ENCODE measurements at places on chromosomes 6 and 20. TPM values are rescaled to one million over a fixed set of nuclear protein-coding genes. Genes with fewer than 3 reads are reported as not detected.

DNA sequence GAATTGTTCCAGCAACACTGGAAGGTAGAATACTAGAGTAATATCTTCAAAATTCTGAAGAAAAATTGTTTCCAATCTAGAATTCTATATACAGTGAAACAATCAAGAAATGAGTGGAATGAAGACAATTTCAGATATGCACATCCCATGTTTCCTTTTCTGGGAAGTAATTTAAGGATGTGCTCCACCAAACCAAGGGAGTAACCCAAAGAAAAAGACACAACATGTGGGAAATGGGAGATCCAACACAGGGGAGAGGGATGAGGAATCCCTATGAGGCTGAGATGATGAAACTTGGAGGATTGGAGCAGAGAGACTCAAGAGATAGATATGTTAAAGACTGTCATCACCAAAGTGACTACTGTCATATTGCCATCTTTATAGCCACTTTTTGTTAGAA is 9.8 kb upstream of the RNF24 start:
- no peak for DNase-seq

The C20orf204 gene
- 0.41 TPM for total RNA-seq

DNA sequence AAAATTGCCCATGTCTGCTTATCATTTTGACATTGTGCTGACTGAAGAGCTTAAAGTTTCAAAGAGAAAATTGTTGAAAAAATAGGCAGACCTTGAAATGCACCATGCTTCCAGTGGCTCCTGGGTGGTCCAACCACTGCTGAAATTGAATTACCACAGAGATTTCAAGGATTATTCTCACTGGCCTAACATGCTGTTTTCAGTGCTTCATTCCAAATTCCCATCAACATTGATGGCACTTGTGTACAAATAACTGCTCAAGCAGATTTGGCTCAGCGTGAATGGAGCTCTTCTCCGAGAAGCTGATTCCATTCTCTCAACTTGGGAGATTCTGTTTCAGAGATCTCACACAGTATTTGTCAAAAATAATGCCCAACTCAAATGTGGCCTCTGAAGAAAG is 75.5 kb downstream of the LAMA4 start:
- no peak for DNase-seq

- no peak for DNase-seq
Measured at GRCh38 chr6:85412911-85413430, 36.9 kb upstream of the NT5E start.

The CST2 gene
- not detected for total RNA-seq

The PPDPF gene
- total RNA-seq = 130 TPM

The CFB gene
- total RNA-seq = 3.5 TPM

DNA sequence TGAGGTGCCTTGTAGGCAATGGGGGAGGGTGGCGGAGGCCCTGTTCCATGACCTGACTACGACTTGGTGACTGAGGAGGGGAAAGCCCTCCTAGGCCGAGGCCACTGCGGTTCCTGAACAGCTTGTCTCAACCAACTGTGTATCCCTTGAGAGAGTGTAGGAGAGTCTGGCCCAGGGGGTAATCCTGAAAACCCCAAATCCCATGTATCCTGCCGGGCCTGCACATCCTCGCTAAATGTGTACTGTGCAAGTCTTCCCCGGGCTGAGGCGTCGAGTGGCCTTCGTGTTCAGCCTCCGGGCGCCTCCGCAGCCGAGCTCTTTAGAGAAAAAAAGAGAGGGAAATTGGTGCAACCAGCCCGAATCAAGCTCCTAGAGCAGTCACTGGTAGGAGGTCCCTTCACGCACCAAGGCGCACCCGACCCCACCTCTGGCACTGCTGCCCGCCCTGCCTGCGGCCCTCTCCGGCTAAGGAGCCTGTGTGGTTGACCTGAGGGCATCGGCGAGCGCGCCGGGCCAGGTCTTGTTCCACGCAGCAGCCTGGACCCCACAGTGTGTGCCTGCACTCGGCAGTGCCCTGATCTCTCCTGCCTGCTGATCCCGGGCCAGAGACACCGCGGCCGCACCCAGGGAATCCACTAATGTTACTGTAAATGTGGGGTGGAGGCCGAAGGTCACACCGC is 7.3 kb downstream of the SIM1 start:
- DNase-seq = no peak

GRCh38 chr6:35359744-35360348 is 17.5 kb downstream of the PPARD start:
- DNase-seq = no peak

The PXDC1 gene
- total RNA-seq = 9.8 TPM

DNA sequence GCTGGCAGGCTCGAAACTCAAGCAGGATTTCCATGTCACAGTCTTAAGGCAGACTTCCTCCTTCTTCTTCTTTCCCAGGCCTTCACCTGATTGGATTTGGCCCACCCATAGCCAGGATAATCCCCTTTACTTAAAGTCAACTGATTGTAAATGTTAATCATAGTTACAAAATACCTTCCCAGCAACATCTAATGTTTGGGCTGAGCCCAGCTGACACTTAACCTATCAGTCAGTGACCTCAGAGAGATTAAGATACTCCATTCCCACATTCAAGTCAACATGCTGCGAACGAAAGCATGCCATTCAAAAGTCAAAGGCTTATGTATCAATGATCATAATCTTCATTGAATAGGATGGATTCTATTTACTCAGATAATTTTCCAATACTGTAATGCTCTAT is 16.0 kb downstream of the MAP7 start:
- DNase-seq = no peak

The DCBLD1 gene
- total RNA-seq = 4.0 TPM

- DNase-seq = peak; percentile 61
Measured at GRCh38 chr20:5000263-5001173, 792 bp downstream of the SLC23A2 start.

The RNF114 gene
- total RNA-seq = 72.1 TPM

The GFRAL gene
- total RNA-seq = not detected

DNA sequence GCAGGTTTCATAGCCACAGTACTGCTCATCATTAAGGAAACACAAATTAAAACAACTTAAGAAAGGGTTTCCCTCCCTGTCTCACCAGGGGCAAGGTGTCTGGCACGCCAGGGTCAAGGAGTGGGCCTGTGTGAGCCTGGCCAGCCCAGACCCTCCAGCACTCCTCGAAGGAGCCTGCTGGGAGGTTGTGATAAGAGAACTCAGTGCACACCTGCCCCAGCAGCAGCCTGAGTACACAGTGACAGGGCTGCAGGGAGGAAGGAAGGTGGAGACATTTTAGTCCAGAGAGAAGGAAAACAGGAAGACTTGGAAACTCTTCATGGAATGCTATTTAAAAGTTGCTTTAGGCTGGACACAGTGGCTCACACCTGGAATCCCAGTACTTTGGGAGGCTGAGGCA is 14.1 kb downstream of the NINL start:
- DNase-seq = no peak

DNA sequence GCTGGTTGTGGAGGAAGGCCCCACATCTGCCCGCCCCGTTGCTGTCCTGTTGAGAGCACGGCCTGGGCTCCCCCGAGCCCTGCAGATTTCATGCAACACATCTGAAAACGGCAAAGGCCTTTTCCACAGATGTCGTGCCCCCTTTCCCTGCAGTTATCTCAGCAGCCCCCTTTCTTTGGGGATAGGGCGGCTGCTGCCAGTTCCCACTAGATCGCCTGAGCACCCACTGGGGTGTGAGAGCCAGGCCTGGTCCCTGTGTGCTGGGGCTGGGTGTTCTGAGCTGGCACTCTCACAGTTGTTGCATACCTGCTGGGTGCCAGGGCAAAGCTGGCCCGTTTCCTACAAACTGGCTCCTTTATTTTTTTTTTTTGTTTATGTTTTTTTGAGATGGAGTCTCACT is 12.3 kb upstream of the MTG2 start:
- peak; percentile 27 for DNase-seq

GRCh38 chr6:130814506-130814905 is 12.7 kb upstream of the SMLR1 start:
- no peak for DNase-seq

- DNase-seq = no peak
Measured at GRCh38 chr6:2581011-2581410, 169.7 kb downstream of the MYLK4 start.

DNA sequence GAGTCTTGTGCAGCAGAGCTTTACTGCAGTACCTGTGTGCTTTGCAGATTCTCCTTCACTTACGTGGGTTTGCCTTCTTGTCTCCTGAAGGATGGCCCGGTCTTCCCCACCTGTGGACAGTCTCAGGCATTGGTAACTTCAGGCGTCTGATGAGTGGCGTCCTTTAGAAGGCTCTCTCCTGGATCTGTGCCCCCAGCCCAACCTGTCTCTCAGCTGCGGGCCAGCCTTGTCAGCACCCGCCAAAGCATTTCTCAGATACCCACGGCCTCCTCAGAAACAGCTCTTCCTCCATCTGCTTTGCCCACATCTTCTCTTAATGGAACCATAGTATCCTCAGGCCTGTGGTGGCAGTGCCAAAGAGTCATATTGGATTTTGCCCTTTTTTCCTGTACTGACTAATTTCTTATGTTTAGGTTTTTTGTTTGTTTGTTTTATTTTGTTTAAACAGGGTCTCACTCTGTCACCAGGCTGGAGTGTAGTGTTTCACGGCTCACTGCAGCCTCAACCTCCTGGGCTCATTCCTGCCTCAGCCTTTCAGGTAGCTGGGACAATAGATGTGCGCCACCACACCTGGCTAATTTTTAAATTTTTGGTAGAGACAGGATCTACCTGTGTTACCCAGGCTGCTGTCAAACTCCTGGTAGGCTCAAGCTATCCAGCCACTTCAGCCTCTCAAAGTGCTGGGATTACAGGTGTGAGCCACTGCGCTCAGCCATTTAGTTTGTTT is 96.6 kb downstream of the ARID1B start:
- no peak for DNase-seq

The TREM1 gene
- 0.57 TPM for total RNA-seq

The GABRR1 gene
- 0.15 TPM for total RNA-seq

Data from psoas muscle (tissue), 8 donors.